ENCODE measurements at places on chromosomes 3 and 15.

GRCh38 chr3:13113346-13114330, 40.4 kb upstream of the IQSEC1 start:
- DNase-seq = no peak

DNA sequence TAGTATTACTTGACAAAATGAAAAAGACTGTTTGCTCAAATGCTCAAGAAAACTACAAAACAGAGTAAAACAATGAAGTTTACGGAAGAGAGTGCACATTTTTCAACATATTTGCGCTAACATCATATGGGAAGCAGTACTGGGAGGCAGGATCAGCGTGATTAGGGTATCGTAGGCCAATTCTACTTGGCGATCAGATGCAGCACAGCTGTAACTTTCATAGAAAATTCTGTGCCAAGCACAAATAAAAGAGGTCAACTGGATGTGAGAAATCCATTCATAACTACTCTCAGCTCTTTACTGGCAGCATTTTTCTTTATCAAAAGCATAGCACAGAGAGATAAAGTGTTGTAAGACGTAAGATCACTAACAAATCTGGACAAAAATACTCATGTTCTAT, 1196.3 kb upstream of the GBE1 start:
- DNase-seq = no peak

DNA sequence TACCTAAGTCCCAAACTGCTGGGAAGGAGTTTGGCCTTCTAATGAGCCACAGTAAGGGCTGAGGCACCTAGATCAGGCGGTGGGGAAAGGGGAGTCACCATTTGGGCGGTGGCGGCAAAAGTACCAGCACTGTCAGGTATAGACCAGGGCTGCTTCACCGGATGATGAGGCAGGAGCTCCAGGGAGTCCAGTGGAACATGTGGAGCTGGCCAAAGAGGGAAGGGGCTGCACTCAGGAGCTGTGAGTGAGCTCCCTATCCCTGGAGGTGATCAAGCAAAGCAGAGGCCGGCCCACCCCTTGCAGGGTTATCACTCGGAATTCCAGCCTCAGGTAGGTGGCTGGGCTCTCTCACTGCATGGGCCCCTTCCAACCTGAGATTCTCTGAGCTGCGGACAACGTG, 108.4 kb downstream of the SEC22A start:
- no peak for DNase-seq

DNA sequence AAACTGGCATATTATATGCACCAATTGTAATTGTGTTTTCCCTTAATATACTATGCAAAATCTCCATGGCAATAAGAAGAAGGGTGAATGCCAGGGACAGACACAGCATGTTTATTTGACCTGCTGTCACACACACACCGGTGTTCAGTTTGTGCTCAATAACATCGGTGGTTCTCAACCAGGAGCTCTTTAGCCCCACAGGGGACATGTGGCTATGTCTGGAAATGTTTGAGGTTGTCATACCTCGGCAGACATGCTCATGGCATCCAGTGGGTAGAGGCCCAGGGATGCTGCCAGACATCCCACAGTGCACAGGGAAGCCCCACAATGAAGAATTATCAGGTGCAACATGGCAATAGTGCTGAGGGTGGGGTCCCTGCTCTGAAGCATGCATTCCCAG, 38.2 kb downstream of the GLB1 start:
- no peak for DNase-seq

- DNase-seq = no peak
These were observed 9.9 kb downstream of the RBP1 start for GRCh38 chr3:139529662-139530061.

- no peak for DNase-seq
These were observed 15.3 kb downstream of the DPH6 start for GRCh38 chr15:35530698-35531097.

GRCh38 chr3:196323691-196324090, 5.7 kb upstream of the DYNLT2B start:
- no peak for DNase-seq

- no peak for DNase-seq
These were observed 14.0 kb upstream of the GPR156 start for GRCh38 chr3:120298996-120299395.

DNA sequence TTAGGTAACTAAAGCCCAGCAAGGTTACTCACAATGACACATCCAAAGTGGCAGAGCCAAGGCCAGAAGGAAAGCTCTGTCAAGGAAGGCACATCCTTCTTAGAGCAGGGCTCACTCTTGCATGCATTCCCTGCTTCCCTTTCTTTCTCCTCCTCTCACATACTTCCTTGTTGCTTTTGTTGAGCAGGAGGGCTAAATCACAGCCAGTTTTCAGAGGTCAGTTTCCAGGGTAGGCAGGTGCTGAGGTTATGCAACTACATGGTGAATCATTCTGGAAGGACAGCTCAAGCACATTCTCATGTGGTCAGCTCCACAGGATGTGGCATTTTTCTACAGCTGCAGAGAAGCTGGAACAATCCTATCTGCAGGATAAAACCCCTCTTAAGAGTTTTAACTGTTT, 275.6 kb downstream of the ZNF621 start:
- DNase-seq = no peak

DNA sequence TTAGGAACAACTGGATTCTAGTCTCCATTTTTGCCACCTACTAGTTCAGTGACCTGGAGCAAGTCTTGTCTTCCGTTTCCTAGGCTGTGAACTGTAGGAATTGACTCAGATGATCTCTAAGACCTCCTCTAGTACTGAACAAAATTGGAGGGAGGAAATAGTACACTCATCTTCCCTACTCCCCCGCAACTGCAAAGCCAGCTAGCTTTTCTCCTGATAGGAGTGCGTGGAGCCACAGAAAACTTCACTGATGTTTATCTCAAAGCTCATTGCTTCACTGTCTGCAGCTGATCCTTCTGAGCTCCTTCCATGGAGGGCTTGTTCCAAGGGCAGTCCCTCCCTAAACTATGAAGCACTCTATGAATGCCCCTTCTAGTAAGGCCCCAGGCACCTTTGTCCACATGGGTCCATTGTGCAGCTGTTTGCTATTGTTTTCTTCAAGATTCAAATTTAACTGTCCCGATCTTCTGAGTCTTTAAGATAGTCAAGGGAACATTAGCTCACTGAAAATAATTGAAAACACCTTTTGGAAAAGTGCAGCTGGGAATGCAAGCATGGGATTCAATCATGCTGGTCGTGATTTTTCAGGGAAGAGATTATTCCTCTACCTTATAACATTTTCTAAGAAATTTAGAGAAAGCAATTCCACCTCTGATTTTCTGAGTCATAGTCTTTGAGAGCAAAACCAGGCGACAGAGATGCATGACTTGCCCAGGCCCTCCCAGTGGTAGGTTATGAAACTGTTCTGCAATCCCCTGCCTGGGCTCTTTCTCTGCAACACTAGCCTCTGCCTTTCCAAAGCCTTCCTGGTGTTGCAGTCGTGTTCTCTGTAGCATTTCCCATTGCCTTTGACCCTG, 24.3 kb downstream of the FILIP1L start:
- peak; percentile 17 for DNase-seq

- peak; percentile 51 for DNase-seq
These were observed 87.7 kb downstream of the XXYLT1 start for GRCh38 chr3:195183071-195183776.

- no peak for DNase-seq
These were observed 29.3 kb upstream of the TPM1 start for GRCh38 chr15:63013052-63013808.

- no peak for DNase-seq
These were observed 38.0 kb downstream of the EXOG start for GRCh38 chr3:38534180-38534579.

- no peak for DNase-seq
These were observed 11.5 kb downstream of the CLRN1 start for GRCh38 chr3:150960708-150961684.

DNA sequence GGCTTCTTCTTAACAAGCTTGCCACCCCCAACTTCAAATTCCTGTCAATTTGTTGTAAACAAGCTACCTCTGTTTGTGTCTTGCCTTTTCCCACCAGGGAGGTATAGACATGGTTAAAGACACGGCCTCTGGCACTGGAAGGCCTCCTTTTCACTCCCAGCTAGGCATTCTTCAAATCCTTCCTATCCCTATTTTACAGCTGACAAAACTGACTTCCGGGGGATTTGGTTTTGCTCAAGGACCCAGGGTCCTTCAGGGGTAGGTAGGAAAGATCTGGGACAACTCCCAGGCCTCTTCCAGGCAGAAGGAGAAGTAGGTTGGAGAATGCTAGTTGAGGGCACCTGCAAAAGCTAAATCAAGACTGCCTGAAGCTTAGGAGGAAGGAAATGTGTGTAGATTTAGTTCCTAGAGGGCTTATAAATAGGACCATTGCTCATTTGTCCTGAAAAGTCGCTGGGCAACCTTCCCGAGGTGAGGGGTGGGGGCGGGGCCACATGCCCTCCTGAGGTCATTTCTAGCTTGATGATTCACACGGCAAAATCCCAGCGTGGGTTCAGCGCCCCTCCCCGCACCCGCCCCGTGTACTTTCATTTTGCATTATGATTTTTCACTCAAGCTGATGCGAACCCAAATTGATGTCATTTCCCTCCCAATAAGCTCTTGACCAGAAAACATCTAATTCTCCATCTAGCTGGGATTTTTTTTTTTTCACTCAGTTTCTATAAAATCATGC, 365.5 kb downstream of the SHQ1 start:
- DNase-seq = peak; percentile 86

GRCh38 chr15:93180656-93181055, 91.6 kb upstream of the RGMA start:
- DNase-seq = no peak

DNA sequence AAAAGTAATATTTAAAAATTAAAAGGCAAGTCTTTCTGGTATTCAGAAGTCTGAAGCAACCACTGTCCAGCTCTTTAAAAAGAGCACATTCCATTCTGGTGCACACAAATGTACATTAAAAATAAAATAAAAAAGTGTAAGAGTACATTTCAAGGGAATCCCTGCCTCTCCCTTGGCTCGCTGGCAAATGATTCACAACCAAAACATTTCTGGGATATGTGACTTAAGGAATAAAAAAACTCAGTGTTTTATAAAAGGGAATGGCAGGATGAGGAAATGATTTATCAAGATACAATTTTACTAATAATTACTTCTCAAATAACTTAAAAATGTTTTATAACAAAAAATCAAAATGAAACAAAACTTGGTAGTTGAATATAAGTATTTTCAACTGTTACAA, 23.8 kb upstream of the ANXA2 start:
- DNase-seq = no peak

DNA sequence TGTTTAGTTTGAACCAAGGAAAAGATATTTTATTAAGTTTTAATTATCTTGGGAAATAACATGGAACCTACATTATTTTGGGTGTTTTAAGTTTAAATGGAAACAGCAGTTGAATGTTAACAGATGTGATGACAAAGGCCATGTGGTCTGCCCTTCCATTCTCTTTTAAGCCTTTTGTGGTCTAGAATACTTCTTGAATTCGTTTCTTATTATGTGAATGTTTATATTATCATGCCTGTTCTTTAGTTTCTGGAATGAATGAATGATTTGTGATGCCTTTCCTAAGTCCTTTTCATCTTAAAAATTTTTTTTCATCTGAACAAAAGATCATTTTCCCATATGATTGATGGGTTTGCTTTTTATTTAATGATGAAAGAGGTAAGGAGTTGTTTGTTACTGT, 44.6 kb downstream of the SNRK start:
- no peak for DNase-seq

DNA sequence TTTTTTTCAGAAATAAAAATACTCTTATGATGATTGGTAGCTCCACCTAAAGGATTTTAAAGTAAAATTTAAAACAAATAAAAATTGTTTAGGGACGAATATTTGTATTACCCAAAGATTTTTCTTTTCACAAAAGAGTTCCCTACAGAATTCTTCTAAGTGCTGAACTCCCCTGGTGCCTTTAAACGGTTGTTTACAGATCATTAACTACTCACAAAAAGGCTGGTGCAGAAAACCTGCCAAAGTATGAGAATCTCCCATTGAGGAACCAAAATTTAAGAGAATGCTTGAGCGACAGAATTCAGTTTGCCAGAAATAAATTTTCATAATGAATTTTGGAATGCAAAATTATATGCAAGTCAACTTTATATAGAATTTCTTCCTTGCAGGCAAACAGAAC, 497.8 kb upstream of the NR2F2 start:
- DNase-seq = no peak

DNA sequence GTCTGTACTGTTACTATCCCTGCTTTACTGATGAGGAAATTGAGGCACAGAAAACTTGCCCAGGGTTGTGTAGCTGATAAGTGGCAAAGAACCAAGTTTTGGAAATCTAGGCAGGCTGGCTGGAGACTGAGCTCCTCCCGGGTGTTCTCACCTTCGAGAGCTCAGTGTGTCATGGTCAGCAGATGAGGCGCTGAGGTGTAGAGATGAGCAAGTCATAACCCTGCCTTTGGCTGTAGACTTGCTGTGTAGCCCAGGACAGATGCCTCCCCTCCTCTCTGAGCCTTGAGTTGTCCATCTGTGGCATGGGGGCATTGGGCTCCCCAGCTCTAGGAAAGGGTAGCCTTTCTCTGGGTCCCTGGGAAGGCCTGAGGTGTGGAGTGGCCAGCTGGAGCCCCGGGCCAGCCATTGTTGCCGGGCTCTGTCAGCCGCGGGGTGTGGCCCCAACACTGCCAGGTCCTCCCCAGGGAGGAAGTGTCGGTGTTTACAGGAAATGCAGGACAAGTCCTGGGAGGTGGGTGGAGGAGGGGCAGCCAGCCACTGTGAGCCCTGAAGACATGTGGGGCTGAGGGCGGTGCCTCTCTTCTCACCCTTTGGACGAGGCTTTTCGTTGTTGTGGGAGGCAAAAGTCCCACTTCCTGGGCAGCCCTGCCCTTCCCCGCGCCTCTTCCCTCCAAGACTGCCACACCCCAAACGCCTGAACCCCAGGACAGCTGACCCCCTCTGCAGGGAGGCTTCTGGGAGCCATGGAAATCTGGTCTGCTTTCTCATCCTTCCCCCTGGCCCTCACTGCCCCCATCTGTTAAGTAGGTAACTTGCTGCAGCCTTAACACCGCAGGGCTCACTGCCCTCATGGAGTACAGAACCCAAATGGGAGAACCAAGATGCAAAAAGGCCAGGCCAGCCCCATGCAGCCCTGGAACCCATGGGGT, 29.1 kb downstream of the FGD5 start:
- DNase-seq = no peak

DNA sequence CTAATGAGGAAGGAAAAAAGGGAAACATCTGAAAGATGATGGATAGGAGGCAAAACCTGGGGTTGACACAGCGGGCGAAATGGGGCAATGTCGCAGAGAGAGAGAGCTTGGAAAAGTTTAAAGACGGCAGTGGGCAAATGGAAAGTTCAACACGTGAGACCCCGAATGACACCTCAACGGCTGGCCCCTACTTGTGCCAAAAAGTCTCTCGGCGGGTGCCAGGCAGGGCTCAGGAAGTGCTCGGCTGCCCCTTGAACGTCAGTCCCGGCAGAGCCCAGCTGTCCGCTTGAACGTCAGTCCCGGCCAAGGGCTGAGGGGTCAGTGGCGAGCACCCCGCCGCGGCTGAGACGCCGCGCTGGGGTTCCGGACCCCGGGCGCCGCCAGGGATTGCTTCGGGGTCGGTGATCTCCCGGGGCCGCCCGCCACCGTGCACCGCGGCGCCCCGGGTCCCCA, 658 bp downstream of the EOGT start:
- DNase-seq = no peak

DNA sequence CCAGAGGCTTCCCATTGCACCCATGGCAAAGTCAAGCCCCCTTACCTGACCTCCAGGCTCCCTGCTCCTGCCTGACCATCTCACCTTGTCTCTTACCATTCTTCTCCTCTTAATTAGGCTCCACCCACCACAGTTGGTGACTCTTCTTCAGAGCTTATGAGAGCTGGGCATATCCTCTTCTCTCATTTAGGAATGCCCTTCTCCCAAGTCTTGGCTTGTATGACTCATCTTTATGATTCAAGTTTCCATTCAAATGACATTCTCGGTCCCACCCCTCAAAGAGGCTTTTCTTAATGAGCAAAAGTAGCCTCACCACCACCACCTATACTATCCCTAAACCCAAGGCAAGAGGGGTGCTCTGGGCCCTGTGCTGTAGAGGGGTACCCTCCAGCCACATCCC, 55.3 kb upstream of the NUDT16 start:
- DNase-seq = no peak

Data from activated naive CD4-positive, alpha-beta T cell treated with Interleukin-2 at 50 U/mL for 16 hours (primary cell).